ENCODE measurements at places on chromosomes 12 and 14. TPM values are rescaled to one million over a fixed set of nuclear protein-coding genes. Genes with fewer than 3 reads are reported as not detected.

Gene MSI1
- not detected for total RNA-seq

Gene RALGAPA1
- total RNA-seq = 27.4 TPM

Gene TPPP2
- not detected for total RNA-seq

Gene TEX52
- not detected for total RNA-seq

Gene ANKRD33
- 0.16 TPM for total RNA-seq

Gene ZDHHC17
- 60.4 TPM for total RNA-seq

Gene KLRG1
- 0.34 TPM for total RNA-seq

Gene GPR132
- total RNA-seq = 1.0 TPM

Gene TMTC2
- total RNA-seq = 15.9 TPM

Gene RASSF8
- 48.7 TPM for total RNA-seq

Gene RTL1
- total RNA-seq = under 0.01 TPM

Gene C12orf54
- not detected for total RNA-seq

Gene NUAK1
- total RNA-seq = 1.9 TPM

Gene KIF26A
- total RNA-seq = not detected

Gene OR6C2
- total RNA-seq = not detected

Gene CFAP54
- total RNA-seq = 0.86 TPM

Gene GLS2
- total RNA-seq = 0.16 TPM

Gene NELL2
- not detected for total RNA-seq

Gene KLHL33
- total RNA-seq = 0.60 TPM

Gene DHRS1
- total RNA-seq = 11.2 TPM

Gene TIMELESS
- total RNA-seq = 4.1 TPM

Gene TUNAR
- total RNA-seq = not detected

Gene NDRG2
- 0.52 TPM for total RNA-seq

Gene TAS2R8
- not detected for total RNA-seq

Gene KLRC2
- 0.43 TPM for total RNA-seq

Gene KIF5A
- total RNA-seq = 0.60 TPM

Gene TMEM179
- 0.52 TPM for total RNA-seq

Gene ERBB3
- total RNA-seq = 0.94 TPM

Gene OASL
- total RNA-seq = 0.17 TPM

Gene TBC1D30
- total RNA-seq = 0.43 TPM

Gene CCDC177
- total RNA-seq = 0.09 TPM

Gene AQP5
- total RNA-seq = not detected

Gene RNASE7
- total RNA-seq = not detected

Measured in bronchial smooth muscle cell (primary cell).